ENCODE measurements at places on chromosomes 13 and 19.

GRCh38 chr13:92802776-92803175 is 423.8 kb upstream of the GPC6 start:
- no peak for DNase-seq

DNA sequence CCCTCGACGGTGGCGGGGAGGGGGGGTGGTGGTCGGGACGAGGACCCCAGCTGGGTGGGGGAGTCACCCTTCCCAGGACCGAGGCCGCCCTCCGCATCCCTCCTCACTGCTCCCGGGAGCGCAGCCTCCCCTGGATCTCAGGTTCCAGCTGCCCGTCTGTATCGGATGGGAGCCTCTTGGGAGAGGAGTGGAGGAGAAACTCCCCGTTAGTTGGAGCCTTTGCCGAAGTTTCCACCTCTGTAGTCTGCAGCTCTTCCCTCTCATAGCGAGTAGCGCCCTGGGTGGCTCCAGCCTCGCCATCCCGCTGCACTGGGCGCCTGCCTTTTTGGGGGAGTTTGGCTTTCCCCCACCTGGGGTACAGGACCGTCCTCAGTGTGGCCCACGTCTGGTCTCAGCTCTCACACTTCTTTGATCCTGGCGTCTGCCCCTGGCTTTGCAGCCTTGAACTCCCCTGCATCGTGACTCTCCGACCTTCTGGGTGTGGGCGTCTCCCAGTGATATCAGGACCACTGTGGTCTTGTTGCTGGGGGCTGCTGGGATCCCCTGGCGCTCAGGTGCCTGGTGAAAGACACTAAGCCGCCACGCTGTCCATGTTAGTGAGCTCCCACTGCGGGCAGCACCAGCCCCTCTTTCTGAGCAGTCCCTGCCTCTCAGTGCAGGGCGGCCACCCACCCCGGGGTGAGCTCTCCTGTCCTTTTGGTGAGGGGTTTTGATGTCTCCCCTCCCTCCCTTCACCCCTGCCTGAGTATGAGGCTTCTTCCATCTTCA is 1.1 kb downstream of the CNOT3 start:
- DNase-seq, result no peak

DNA sequence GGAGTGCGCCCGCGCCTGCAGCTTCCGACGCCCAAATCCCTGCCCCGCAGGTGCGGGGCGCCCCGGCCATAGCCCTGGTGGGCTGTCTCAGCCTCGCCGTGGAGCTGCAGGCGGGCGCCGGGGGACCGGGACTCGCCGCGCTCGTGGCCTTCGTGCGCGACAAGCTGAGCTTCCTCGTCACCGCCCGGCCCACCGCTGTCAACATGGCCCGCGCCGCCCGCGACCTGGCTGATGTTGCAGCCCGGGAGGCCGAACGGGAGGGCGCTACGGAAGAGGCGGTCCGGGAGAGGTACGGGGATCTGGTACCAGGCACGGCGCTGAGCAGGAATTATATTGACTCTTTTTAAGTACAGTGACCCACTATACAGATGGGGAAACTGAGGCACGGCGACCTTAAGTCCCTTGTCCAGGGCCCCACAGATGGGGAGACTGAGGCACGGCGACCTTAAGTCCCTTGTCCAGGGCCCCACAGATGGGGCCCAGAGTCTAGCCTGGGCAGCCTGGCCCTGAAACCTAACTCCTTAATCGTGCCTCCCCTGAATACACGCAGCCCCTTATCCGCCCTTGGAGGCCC is 586 bp downstream of the MRI1 start:
- no peak for DNase-seq

- no peak for DNase-seq
Measured at GRCh38 chr19:15595069-15595468, 19.9 kb upstream of the CYP4F8 start.

DNA sequence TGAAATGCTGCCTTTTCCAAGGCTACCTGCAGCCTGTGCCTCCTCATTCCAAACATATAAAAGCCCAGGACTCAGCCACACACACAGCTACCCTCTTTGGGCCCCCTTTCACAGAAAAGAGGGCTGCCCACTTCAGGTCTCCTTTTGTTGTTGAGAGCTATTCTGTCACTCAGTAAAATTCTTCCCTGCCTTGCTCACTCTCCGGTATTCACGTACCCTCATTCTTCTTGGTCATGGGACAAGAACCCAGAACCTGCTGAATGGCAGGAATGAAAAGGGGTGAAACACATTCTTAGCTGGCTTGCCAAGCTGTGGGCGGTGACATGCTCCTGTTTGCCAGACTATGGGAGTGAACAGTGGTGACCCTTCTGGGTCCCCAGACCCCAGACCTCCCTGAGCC is 338.0 kb upstream of the ATXN8OS start:
- DNase-seq, result no peak

GRCh38 chr19:18660051-18660910 is 23.2 kb upstream of the CRTC1 start:
- DNase-seq, result no peak

- DNase-seq, result no peak
Measured at GRCh38 chr19:47762151-47762550, 16.4 kb upstream of the SELENOW start.
